ENCODE measurements at places on chromosomes 11 and 22.

- DNase-seq: no peak
These were observed 34.6 kb downstream of the FLRT1 start for GRCh38 chr11:64070314-64070681.

DNA sequence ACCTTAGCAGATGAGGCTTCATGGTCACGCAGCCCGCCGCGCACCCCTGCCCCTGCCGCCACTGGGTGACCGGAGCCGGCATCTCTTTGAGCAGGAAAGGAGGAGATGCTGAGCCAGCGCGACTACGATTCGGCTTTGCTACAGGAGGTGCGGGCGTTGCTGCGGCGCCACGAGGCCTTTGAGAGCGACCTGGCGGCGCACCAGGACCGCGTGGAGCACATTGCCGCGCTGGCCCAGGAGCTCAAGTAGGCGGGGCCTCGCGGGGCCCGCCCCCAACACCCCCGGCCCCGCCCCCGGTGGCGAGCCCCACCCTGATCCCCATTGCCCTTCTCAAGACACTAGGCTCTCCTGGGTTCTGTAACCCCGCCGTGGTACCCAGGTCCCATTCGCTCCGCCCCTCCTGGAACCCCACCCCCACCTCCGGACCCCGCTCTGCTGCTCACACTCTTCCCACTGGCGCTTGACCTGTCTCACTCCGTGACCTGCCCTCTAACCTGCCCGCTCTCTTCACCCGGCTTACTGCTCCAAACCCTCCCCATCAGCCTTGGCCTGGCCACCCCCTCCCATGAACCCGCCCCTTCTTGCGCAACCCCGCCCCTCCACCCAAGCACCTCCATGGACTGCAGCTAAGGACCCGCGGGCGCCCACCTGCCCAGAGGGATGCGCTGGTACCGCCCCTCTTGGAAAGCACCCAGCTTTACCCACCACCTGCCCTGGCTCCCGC, 9.1 kb downstream of the CTSF start:
- no peak for DNase-seq

DNA sequence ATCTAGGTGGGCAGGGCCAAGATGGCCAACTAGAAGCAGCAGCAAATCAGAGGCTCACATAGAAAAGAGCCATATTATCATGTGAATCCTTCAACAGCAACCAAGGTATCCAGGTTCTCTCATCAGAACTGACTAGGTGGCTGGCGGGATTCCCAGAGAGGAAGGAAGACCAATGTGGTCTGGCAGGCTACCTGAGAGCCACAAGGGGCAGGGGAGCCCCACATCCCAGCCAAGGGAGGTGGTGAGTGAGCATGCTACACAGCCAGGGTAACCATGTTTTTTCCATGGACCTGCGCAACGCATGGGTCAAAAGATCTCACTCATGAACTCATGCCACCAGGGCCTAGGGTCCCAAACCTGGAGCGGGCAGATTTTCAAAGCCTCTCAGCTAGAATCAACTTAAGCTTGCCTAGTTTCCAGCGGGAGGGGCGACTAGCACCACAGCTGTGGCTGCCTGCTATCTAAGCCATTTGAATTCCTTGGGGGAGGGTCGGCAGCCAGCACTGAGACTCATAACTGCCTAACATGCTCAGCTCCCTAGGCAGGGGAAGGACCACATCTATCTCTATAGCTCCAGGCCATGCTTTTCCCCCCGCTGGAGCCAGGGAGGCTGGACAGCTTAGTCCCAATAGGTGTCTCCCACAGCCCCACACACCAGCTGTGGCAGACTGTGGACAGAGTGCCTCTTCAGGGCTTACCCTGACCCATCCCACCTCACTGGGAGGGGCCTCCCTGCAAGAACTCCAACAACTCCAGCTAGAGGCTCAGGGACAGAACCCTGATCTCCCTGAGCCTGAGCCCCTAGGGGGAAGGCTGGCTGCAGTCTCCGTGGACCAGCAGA, 28.7 kb upstream of the CASP12 start:
- no peak for DNase-seq

DNA sequence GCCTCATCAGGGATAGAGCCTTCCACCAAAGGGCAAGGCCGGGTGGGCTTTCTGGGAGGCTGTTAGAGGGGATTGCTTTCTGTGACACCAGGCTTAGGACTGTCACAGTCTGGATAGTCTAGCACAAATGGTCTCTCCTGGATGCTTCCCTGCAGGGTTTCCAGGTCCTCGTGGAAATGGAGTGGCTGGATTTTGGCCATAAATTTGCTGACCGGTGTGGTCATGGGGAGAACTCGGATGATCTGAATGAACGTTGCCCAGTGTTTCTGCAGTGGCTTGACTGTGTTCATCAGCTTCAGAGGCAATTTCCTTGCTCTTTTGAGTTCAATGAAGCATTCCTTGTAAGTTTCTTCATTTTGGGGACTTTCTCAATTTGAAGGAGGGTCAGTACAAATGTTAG, 67.1 kb upstream of the HORMAD2 start:
- no peak for DNase-seq

DNA sequence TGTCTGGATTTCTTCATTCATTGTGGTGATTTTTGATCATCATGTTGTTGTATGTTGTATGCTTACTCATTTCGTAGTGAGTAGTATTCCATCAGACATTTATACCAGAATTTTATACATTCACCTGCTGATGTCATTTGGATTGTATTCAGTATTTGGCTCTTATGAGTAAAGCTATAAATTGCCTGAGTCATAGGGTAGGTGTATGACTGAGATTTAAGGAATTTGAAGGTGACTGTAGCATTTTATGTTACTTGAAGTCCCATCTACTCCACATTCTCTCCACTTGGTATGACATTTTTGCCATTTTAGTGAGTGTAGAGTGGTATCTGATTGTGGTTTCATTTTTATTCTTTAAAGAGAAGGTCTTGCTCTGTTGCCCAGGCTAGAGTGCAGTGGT, 548.2 kb downstream of the TBC1D22A start:
- no peak for DNase-seq

GRCh38 chr11:22668005-22668796, 1.8 kb downstream of the GAS2 start:
- DNase-seq: no peak
